ENCODE measurements at places on chromosomes 3 and 15.

GRCh38 chr3:159238646-159239045 is 436.8 kb downstream of the MFSD1 start:
- no peaks in the 10 kb centered on the region for H3K4me1 ChIP-seq
- DNase-seq = no peak
- no peaks in the 10 kb centered on the region for H3K36me3 ChIP-seq
- H3K27ac ChIP-seq = no peak overlapping the region

DNA sequence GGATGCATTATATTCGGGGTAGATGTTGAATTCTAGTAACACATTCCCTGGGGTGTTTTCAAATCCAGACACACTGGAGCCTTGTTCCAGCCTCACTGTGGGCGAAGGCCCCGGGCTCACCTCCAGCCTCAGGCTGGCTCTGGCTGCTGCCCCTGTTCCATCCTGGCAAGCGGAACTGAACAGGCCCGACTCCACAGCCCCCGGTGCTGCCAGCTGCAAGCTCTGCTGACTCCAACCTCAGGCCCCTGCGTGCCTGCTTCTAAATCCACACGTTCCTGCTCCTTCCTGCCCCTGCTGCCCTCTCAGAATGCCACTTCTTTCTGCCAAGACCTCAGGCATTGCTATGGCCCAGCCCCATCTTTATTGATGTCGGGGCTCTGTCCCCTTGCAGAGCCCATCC is 90.6 kb downstream of the LIPC start:
- DNase-seq = no peak
- no peaks in the 10 kb centered on the region for H3K27me3 ChIP-seq
- H3K36me3 ChIP-seq = no peaks in the 10 kb centered on the region
- H3K4me3 ChIP-seq = no peak overlapping the region

- H3K4me3 ChIP-seq = no peak overlapping the region
- no peak for DNase-seq
- no peaks in the 10 kb centered on the region for H3K27me3 ChIP-seq
- H3K4me1 ChIP-seq = no peaks in the 10 kb centered on the region
- no peaks in the 10 kb centered on the region for H3K36me3 ChIP-seq
- H3K27ac ChIP-seq = no peak overlapping the region
Measured at GRCh38 chr3:105166893-105167292, 199.8 kb upstream of the ALCAM start.

GRCh38 chr15:44370830-44371229 is 56.6 kb upstream of the CTDSPL2 start:
- no peak for DNase-seq
- no peaks in the 10 kb centered on the region for H3K27me3 ChIP-seq
- no peaks in the 10 kb centered on the region for H3K36me3 ChIP-seq
- no peak overlapping the region for H3K27ac ChIP-seq

- no peak overlapping the region for H3K4me3 ChIP-seq
- no peaks in the 10 kb centered on the region for H3K4me1 ChIP-seq
- H3K27ac ChIP-seq = no peak overlapping the region
- DNase-seq = peak; percentile 15
Measured at GRCh38 chr15:77702211-77702957, 69.7 kb upstream of the LINGO1 start.

DNA sequence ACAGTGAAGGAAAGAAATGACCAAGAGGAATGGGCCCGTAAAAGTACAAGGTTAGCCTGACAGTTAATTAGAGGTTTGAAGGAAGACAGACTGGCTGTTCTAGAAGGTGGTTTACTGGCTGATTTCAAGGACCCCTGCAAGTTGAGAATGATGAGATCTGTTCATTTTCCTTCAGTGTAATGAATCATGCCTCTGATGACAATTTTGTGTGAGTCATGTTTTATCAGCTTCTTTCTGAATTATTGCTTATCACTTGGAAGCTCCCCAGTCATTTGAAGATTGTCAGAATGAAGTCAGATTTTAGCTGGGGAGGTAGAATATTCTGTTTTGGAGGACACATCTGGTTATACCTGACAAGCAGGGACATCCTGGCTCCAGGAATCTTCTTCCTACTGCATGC is 50.6 kb downstream of the DRD3 start:
- DNase-seq = peak; percentile 44
- H3K4me1 ChIP-seq = peaks cover 7% of the 10 kb centered on the region
- H3K27me3 ChIP-seq = no peaks in the 10 kb centered on the region
- no peaks in the 10 kb centered on the region for H3K36me3 ChIP-seq
- H3K4me3 ChIP-seq = no peak overlapping the region

DNA sequence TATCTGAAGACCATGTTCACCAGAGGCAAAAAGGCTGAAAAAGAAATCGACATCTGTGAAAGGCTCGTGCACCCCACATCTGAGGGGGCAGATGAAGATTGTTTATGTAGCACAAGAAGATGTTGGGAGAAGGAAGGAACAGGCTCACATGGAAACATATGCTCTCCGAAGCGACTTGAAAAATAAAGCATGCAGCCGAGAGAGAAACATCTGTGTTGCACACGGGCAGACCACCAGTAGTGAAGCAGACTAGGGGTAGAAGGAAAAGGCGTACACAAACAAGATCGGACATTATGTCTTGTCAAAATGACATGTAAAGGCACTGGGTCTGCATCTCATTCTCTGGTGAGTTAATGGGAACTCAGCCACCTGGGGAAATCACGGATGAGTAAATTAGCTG is 356.5 kb downstream of the ZIC4 start:
- H3K4me1 ChIP-seq = no peaks in the 10 kb centered on the region
- no peak for DNase-seq
- no peak overlapping the region for H3K4me3 ChIP-seq
- no peak overlapping the region for H3K27ac ChIP-seq

DNA sequence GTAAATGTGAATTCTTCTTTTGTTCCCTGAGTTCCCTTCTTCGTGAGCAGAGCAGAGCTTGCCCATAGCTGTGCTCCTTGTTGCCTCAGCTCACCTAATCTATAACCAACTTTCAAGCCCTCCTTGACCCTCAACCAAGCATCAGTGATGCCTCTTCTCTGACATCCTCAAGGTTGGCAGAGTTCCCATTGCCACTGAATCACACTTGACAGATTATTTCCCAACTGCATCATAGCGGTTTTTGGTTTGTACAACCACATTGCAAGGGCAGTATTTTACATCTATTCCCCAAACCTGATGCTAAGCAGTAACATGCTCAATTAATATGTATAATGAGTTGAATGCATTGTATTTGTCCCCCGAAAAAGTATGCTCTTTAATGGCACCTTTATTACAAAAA is 133.0 kb upstream of the SNTN start:
- no peaks in the 10 kb centered on the region for H3K4me1 ChIP-seq
- no peak overlapping the region for H3K27ac ChIP-seq
- H3K4me3 ChIP-seq = no peak overlapping the region

DNA sequence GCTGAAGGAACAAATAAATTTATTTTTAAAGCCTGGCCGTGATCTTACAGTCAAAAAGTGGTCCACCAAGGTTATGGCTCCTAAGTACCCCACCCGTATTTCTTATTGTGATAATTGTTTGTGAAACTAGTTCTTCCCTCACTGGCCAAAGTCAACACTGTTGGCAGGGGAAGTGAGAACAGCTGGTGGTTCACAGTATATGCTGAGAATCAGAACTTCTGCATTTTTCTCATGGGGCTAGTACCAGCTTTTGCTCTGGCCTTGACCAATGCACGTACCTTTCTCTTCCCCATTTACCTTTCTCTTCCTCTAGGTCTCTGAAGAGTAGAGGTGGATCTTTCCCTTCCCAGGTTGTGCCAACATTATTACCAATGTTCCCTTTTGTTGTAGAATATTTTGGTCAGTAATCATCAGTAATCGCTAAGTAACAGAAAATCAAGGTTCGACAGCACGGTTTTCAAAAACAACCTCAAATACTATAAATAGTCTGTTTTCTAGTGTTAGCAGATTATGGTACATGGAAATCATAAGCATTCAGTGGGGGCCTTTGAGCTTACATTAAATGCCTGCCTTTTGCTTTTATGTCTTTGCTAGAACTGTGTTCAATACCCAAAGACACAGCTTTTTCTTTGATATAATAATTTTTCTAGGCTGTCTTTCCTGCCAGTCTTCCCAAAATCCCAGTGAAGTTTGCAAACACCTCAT is 268.0 kb downstream of the LPP start:
- peaks cover 11% of the 10 kb centered on the region for H3K4me1 ChIP-seq
- no peak for DNase-seq
- H3K4me3 ChIP-seq = no peak overlapping the region
- no peaks in the 10 kb centered on the region for H3K36me3 ChIP-seq
- no peaks in the 10 kb centered on the region for H3K27me3 ChIP-seq
- no peak overlapping the region for H3K27ac ChIP-seq

DNA sequence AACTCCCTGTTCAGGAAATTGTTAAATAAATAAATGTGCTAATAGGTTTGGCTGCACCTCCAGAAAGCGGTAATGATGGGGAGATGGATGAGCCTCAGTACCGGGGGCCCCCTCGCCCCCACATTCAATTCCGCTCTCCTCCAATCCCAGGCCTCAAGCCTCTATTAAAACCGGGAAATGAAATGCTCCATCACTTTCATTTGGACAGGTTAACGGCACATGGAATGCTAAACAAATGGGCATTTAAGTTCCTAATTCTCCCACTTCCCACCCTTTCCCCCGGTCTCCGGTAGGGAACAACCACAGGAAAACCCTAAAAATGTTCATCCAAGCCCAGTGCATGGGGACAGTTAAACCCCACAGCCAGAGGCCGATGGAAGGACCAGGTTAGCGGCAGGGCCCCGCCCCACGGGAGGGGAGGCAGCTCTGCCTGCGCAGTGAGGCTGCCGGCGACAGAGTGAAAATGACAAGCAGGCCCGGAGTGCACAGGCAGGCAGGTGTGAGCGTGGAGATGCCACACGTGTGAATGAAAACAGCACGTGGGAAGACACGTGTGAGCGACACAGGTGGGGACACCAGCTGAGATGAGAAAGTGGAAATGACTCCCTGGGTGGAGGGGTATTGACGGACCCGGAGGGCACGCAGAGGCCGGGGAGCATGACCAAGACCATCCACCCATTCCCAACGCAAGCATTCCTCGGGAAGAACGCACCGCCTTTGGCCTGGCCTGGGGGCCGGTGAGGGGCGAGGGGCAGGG is 28.1 kb downstream of the RNU5B-1 start:
- H3K27ac ChIP-seq = no peak overlapping the region
- no peak overlapping the region for H3K4me3 ChIP-seq
- H3K4me1 ChIP-seq = no peaks in the 10 kb centered on the region

- no peak overlapping the region for H3K27ac ChIP-seq
- no peak overlapping the region for H3K4me3 ChIP-seq
- H3K36me3 ChIP-seq = no peaks in the 10 kb centered on the region
Measured at GRCh38 chr3:134287512-134287911, 36.9 kb upstream of the RYK start.

DNA sequence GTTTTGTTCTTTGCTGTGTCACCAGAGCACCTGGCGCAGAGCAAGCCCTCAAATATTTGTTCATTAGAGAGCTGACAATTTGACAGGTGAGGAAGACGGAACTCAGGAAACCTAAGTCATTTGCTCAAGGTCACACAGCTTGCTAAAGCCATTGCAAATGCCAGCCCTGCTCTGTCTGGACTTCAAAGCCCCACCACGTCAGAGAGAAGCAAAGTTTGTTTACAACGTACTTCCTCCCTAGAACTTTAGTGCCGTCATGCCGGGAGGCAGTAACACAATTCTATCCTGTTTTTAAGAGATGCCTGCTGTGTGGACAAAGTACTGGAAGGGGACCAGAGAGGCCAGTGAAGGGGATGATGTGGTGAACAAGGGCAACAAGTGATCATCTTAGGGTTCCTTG is 216.6 kb upstream of the PRICKLE2 start:
- no peak for DNase-seq
- no peak overlapping the region for H3K4me3 ChIP-seq
- no peaks in the 10 kb centered on the region for H3K4me1 ChIP-seq
- H3K27ac ChIP-seq = no peak overlapping the region
- peaks cover 50% of the 10 kb centered on the region for H3K27me3 ChIP-seq

- no peaks in the 10 kb centered on the region for H3K36me3 ChIP-seq
- DNase-seq = no peak
- no peaks in the 10 kb centered on the region for H3K4me1 ChIP-seq
- no peak overlapping the region for H3K4me3 ChIP-seq
Measured at GRCh38 chr15:50378776-50379175, 23.8 kb upstream of the GABPB1 start.

DNA sequence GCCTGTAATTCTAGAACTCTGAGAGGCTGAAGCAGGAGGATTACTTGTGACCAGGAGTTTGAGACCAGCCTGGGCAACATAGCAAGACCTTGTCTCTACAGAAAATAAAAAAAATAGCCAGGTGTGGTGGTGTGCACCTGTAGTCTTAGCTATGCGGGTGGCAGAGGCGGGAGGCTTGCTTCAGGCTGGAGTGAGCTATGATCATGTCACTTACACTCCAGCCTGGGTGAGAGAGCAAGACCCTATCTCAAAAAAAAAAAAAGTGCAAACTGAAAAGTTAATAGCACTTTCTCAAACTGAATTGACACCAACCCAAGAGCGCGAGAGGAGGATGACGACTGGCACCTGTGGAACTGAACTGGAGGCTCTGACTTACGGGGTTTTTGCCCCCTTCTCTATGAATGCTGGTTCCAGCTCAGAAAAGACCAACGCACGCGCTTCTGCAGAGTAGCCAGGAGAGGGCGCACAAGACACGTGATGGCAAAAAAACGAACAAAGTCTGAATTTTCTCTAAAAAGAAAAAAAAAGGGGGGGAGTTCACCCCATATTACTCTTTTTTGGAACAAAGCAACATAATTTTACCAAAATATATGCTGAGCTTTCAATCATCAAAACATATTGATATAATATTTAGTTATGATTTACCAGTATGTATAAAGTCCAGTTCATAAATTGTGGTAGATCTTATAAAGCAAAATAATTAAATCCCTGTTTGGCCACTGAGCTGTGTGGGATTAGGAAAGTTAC is 23.7 kb downstream of the CFAP92 start:
- H3K27ac ChIP-seq = no peak overlapping the region
- H3K27me3 ChIP-seq = no peaks in the 10 kb centered on the region
- H3K4me3 ChIP-seq = no peak overlapping the region
- no peaks in the 10 kb centered on the region for H3K36me3 ChIP-seq
- peak; percentile 55 for DNase-seq
- H3K4me1 ChIP-seq = no peaks in the 10 kb centered on the region

DNA sequence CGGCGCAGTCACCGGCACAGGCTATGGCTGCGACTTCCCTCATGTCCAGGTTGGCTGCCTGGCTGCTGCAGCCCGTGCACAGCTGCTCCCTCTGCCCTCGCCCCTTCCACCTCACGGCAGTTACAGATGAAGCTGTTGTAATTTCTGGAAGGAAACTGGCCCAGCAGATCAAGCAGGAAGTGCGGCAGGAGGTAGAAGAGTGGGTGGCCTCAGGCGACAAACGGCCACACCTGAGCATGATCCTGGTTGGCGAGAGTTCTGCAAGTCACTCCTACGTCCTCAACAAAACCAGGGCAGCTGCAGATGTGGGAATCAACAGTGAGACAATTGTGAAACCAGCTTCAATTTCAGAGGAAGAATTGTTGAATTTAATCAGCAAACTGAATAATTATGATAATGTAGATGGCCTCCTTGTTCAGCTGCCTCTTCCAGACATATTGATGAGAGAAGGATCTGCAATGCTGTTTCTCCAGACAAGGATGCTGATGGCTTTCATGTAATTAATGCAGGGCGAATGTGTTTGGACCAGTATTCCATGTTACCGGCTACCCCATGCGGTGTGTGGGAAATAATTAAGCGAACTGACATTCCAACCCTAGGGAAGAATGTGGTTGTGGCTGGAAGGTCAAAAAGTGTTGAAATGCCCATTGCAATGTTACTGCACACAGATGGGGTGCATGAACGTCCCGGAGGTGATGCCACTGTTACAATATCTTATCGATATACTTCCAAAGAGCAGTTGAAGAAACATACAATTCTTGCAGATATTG is 13.2 kb upstream of the GNB4 start:
- no peaks in the 10 kb centered on the region for H3K36me3 ChIP-seq
- H3K4me1 ChIP-seq = no peaks in the 10 kb centered on the region
- no peak for DNase-seq
- no peaks in the 10 kb centered on the region for H3K27me3 ChIP-seq
